ENCODE measurements at places on chromosomes 5 and 9.
A peak's percentile ranks its signal among the peaks of the same experiment; 100 is the strongest.

- DNase-seq: no peak
Observed at GRCh38 chr9:116286297-116286696, 132.7 kb downstream of the PAPPA start.

GRCh38 chr5:151128817-151129216 lies 28.8 kb downstream of the ANXA6 start:
- no peak for DNase-seq

DNA sequence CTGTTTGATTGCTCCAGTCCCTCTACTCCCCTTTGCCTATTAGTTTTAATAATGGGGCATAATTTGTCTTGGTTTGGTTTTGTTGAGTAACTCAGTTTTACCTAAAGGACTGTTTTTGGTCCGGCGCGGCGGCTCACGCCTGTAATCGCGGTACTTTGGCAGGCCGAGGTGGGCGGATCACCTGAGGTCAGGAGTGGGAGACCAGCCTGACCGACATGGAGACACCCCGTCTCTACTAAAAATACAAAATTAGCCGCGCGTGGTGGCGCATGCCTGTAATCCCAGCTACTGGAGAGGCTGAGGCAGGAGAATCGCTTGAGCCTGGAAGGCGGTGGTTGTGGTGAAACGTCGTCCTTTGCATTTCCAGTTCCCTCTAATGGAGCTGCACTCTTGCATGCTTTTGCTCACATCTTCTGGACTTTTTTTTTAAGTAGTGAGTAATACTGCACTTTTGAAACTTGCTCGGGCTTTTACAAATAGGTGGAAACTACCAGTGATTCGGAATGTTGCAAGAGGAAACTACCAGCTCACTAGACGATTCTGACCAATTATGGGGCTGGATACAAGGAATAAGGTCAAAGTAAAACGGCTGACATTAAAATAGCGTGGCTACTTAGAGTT lies 721 bp upstream of the MAML1 start:
- DNase-seq: no peak

DNA sequence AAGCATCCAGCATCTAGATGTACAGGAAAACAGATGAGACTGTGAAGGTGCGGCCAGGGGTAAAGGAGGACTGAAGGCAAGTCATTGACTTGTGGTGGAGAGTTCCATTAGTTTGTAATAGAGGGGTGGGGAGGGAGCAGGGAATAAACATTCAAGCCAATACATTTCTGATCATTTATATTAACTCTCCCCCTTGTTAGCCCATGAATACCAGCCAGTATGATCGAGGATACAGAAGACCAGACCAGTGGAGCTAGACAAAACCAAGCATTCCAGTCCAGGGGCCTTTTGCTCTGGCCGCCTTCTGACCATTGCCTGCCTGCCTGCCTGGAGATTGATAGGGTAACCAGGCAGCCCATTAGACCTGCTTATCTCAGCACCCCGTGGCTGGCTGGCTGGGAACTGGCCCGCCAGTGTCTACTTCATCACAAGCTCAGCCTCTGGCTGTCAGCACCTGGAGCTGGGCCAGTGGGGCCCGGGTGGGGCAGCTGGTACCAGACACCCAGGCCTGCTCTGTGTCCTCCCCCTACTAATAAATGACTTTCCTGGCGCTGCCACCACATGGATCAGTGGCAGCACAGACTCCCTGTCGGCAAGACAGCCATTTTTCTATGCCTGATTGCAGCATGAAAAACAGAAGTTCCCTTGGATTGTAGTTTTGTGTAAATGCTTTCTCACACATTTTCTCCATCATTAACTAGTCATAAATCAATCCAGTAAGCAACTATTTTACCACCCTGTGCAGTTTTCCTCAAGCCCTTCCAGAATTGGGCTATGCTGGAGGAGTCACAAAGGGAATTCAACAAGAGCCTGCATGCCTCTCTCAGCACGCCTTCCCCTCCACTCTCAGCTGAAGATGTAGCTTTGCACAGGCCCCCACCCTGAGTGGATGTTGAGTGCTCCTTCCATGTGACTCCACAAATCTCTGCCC lies 181.3 kb downstream of the SNCAIP start:
- DNase-seq: no peak

GRCh38 chr9:112366591-112366990 lies 13.3 kb upstream of the HSDL2 start:
- no peak for DNase-seq

GRCh38 chr5:177390363-177391300 lies 6.4 kb downstream of the SLC34A1 start:
- peak; percentile 80 for DNase-seq

Data from stimulated activated CD4-positive, alpha-beta T cell treated with anti-CD3 and anti-CD28 coated beads, TNF-alpha, amount 100 ng/mL, for 48 hours (primary cell).